ENCODE measurements at places on chromosomes 12 and 14.

- DNase-seq: no peak
Measured at GRCh38 chr14:100325231-100325632, 2.1 kb downstream of the SLC25A47 start.

DNA sequence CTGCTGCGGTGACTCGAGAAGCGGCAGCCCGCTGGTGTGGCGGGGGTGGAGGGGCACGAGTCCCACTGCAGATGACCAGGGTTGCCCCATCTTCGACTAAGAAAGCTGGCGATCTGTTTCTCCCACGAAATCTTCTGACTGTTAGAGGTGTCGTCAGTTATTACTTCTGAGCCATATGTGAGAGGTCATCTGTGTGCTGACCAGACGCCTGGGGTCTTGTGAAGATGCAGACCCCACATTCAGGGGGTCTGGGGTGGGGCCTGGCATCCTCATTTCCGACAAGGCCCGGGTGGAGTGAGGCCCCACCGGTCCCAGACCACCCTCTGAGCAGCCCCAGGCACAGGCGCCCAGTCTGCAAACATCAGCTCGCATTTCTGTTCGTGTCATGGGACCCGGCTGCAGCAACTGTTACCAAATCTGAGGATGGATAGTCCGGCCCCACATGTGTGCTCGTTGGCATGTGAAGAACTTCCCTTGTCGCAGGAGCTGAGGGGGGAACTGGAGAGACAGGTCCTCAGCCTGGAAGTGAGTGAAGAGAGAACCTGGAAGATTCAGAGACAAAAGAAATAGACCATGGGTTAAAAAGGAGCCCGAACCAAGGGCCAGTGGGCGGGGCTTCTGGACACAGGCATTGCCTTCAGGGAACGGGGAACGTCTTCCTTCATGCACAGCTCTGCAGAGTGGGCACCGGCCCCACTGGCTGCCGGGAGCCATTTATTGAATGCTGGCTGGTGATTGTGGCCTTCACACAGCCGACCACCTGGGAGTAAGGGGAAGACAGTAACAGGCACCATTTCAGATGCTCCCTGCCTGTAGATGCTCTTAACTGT lies 135.2 kb downstream of the ADGRD1 start:
- no peak for DNase-seq

- DNase-seq: no peak
Measured at GRCh38 chr14:86084097-86084496, 554.2 kb downstream of the FLRT2 start.

DNA sequence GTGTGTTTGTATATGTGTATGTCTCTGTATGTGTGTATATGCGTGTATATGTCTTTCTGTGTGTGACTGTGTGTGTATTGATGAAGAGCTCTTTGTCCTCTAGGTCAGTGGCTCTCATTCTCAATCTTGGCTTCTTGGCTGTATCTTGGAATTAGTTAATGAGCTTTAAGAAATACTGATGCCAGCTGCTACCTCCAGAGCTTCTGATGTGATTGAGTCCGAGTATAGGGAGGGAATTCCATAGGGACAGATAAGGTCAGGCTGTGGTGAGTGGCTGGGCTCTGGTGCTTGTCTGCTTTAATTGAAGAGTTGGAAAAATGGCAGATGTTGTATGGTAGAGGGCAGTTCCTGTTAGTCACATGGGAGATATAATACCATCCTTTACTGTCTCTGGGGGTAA lies 140.1 kb downstream of the C12orf75 start:
- DNase-seq: no peak

DNA sequence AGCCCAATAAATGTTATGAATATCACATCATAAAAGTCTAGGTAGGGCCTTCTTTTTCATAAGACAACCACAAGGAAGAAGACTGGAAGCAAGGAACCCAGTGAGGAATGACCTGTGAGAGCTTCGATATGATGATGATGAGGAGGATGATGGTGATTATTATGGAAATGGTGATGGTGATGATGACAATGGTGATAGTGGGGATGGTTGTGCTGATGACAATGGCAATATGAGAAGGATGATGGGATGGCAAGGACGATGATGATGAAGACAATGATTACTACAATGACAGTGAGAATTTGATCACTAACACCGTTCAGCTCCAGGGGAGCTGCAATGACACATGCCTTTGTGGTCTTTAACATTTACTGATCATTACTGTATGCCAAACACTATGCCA lies 7.7 kb upstream of the CKAP4 start:
- no peak for DNase-seq

DNA sequence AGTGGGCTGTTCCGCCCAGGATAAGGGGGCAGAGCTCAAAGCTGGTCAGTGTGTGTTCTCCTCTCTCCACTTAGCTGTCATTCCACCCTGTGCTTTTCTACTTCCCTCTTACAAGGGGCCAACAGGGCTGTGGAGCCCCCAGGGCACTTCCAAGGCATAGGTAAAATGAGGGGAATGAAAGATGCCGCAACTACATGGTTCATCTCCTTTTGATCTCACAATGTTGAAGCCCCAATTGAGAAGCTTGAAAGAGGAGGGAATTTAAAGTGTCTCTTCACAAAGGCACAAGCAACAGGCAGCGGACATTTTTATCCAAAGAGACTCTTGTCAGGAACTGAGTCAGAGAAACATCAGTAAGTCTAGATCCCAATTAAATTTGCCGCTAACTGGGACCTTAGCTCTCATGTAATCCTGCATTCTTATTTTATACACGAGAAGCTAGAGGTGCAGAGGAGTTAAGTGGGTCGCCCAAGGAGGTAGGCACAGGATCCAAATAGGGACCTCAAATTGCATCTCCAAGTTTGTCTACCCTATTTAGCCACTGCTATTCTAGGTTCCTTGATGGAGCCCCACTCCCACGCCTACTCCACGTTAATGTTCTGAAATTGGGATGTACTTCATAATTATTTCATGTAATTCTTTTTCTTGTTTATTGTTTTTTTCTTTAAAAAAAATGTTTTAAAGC lies 20.1 kb downstream of the TRIM9 start:
- no peak for DNase-seq

DNA sequence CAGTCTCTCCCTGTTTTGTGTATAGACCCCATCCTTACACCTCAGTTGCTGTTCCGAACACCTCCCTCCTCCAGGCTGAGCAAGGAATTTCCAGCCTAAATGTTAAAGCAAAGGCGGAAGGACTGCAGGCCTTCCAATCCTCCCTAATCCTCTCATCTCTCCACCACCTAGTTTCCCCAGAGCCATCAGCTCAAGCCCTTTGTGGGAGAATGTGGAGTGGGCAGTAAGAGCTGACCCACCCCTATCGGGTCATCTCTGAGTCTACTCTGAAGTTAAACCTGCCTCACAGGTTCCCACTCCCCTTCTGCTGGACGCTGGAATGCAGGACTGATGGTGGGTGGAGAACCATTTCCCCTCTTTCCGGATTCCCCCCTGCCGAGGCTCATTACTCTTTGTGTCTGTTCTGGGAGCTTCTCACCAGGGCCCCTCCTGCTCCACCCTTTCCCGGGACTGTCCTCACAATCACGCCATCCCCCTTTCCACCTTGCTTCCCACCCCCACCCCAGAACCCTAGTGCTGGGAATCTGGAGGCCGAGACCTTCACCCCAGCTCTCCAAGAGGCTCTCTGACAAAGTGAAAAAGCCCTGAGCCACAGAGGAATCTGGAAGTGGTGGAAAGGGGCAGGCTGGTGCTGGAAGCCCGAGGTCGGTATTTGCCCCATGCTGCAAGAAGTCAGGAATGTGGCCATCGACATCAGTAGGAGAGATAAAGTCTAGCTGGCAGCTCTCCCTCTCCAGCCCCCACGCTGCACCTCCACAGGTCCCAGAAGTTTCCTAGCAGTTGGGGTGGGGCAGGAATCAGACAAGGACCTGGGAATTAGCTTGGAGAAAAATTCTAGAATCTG lies 3.3 kb upstream of the KRT18 start:
- DNase-seq: no peak

DNA sequence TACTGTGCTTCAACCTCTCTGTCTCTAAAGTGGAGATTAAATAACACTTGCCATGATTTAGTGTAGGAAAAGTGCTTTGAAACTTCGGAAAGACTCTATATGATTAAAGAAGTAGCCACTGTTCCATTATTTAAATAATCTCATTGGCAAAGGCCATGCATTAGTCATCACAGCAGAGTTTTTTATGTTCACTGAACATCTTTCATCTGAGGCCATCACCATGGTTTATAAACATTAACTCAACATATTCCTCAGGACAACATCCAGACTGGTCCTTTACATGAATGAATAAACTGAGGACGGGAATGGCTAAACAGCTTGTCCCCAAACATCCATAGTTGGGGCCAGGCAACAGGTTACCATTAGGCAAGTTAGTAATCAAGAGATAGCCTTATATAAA lies 124.6 kb upstream of the FRMD6 start:
- DNase-seq: no peak

- peak; percentile 84 for DNase-seq
Measured at GRCh38 chr12:62724947-62725451, 210.0 kb downstream of the PPM1H start.

DNA sequence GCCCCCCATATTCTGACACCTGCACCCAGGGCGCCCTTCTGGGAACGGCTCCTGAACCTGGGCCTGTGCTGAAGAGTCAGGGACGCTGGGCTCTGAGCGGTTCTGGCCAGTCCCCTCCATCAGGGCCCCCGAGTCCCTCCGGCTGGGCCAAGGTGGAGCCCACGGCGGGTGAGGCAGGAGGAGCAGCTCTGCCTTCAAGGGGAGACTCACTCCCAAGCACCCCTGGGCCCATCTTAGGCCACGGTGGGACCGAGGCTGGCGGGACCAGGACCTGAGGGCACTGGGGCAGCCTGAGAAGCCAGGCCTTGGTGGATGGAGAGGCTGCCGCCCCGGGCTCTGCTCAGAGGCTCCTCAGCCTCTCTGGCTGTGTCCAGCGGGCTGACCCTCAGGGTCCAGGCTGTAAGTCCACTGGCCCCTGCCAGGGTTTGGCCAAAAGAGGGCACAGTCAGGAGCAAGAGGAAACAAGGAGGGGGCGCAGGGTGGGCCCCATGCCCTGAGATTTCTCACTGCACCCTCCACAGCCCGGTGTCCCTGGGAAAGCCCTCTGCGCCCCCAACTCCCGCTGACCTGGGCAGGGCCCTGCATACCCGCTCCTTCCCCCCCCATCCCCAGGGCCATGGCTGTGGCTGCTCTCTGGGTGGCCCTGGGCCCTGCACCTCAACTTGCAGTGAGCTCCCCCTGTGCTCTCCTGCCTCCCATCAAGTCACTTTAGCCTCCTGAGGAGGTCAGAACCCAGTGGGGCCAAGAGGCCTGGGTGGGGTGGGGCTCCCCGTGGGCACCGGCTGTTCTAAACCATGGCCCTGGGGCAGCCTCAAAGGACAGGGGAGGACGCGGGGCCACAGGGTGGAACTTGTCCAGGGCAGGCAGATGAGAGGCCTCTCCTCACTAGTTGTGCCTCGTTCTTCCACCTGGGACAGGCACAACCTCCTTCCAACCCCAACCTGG lies 266.4 kb upstream of the SFSWAP start:
- no peak for DNase-seq

DNA sequence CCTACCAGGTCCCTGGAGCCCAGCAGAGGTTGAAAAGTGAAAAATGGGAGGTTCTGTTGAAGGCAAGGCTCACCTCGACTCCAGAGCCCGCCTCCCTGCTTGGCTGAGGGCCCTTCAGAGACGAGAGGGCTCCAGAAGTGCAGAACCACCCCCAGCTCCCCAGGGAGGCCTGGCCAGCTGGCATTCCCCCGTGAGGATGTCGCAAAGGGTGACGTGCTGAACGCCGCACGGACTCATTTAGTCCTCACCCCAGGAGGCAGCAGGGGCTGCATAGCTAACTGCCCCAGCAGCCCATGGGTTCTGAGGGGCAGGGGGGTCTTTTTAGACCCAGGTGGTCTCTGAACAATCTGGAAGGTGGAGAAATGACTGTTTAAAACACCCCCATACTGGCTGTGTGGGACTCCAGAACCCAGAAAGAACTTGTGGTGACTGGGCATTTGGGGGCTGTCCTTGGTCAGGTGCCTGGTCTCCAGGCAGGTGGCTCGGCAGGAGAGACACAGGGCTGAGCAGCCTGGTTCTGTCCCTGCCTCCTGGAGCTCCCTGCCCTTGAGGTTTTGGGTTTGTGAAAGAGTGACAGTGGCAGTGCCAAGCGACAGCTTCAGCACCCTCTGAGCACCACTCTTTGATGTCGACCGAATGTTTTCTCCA lies 32.0 kb downstream of the ANAPC7 start:
- DNase-seq: no peak

GRCh38 chr12:22228022-22228875 lies 106.3 kb downstream of the ST8SIA1 start:
- DNase-seq: no peak

DNA sequence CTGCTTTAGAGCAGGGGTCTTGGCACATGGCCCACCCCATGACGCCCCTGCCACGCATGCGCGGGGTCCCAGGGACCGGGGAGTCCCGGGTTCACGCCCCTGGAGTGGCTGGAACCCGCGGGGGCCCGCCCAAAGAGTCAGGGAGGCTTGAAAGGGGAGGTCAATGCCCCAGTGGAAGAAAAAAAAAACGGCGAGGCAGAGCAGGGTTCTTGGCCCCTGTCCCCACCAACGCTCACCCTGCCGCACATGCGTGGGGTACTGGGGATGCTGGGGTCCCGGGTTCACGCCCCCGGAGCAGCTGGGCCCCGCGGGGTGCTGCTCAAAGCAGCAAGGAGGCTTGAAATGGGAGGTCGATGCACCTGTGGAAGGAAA lies 319.1 kb downstream of the ALG10 start:
- DNase-seq: no peak

DNA sequence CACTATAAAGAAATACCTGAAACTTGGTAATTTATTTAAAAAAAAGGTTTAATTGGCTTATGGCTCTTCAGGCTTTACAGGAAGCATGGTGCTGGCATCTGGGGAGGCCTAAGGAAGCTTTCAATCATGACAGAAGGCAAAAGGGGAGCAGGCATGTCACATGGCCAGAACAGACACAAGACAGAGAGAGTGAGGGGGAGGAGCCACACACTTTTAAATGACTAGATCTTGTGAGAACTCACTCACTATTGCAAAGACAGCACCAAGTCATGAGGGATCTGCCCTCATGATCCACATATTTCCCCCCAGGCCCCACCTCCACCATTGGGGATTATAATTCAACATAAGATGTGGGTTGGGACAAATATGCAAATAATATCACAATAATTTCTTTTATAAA lies 355.6 kb downstream of the DAD1 start:
- no peak for DNase-seq
